ENCODE measurements at places on chromosomes 5 and 9.
A peak's percentile ranks its signal among the peaks of the same experiment; 100 is the strongest.

DNA sequence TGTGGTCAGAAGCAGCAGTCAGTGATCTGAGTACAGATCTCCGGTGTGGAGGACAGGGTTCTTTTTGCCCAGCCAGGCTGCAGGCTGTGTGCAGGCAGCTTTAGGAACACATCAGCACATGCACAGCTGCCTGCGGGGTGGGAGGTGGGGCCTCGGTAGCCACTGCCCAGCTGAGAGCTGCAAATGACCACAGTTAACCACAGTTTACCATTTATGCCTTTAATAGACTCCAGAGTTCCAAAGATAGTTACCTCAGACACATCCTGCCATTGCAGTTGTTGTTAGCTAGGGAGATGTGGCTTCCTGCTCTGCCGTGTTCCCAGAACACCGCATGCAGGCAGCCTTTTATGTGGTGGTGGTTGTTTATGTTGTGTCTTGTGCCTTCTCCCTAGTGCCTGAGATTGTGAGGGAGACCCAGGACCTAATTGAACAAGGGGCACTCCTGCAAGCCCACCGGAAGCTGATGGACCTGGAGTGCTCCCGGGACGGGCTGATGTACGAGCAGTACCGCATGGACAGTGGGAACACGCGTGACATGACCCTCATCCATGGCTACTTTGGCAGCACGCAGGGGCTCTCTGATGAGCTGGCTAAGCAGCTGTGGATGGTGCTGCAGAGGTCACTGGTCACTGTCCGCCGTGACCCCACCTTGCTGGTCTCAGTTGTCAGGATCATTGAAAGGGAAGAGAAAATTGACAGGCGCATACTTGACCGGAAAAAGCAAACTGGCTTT is 10.2 kb downstream of the EXOC3 start:
- DNase-seq = no peak

GRCh38 chr9:85594316-85594715 is 147.4 kb downstream of the AGTPBP1 start:
- DNase-seq = no peak

DNA sequence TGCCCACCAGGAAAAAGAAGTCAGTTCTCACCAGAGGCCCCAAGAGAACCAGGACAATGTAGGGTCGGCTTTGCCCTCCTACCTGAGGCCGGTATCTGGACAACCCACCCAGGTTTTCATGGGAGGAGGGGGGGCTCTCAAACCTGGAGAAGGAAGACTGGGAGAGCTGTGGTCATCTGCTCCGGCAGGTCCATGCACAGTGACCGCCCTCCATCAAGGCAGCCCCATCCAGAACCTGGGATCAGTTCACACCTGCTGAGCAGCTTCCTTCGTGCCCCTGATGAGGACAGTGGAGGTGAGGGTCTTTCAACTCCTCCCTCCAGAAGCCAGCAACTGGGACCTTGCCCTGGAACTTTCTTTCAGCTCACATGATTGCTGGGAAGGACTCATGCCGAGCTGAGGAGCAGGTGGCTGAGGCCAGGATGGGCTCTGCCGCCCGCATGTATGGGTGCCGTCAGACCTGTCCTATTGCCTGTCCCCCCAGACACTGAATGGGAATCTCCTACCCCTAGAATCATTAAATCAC is 20.8 kb upstream of the FIBCD1 start:
- no peak for DNase-seq

DNA sequence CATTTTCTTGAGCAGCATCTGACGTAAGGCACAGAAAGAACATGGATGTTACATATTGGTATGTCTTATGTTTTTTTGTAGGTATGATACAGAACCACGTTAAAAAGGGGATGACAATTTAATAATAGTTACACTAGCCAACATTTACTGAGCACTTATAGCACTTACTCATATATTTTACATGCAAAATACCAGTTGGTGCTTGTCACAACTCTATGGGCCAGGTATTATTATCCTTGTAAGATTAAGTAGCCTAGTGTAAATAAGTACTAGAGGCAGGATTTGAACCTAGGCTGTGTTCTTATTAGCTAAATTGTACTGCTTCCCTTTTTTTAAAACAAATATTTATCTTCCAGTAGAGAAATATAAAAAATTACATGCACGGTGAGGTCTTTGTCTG is 83.5 kb downstream of the RANBP17 start:
- DNase-seq = peak; percentile 36

- DNase-seq = no peak
Measured at GRCh38 chr9:91678807-91679580, 255.4 kb upstream of the NFIL3 start.

DNA sequence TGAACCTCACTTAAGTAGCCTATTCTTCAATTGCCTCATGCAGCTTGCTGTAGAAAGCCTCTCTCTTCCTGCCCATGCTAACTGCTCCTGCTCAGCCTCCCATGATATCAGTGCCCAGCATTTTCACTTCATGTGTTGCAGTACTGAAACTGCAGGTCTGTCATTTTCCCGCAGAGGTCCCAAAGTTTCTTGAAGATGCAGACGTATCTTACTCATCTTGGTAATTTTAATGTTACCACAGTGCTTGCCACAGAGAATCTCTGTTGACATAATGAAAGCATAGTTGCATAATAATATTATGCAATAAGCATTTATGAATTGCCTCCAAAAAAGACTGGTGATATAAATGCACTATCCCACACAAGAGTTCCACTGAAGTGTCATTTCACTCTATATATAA is 561.1 kb upstream of the DAP start:
- DNase-seq = no peak

DNA sequence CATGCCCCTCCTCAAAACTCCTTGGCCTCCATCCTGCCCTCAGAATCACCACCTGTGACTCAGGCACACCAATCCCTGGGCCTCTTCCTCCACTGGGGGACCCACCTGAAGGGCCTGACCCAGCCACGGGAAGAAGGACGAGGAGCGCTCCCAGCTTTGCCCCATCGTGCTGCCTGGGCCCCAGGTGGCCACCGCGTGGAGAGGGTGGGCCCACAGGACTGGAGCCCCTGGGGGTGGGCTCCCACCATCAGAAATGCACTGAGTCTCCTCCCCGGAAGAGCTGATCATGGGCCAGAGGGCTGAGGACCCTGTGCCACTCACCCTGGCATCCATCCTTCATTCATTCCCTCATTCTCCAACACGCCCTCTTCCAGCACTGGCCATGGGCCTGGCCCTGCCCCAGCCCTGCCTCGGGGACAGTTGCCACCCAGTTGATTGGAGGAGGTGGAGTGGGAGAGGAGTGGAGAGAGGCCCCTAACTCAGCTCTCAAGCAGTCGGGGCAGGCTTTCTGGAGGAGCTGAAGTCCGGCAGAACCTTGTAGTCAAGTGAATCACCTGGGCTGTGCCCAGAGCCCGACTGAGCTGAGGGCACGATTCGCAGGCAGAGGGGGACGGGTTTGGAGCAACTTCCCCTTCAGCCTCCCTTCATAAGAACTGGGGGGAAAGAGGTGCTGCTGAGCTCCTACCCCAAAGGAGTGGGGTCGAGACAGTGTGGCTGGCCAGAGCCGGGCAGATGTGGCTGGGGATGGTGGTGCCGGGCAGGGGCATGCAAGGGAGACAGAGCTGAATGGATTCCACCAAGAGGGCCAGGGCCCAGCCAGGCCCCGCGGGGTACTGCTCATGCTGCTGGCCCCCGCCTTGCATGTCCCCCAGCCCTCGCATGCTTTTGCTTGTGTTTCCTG is 29.6 kb downstream of the DNM1 start:
- DNase-seq = no peak

DNA sequence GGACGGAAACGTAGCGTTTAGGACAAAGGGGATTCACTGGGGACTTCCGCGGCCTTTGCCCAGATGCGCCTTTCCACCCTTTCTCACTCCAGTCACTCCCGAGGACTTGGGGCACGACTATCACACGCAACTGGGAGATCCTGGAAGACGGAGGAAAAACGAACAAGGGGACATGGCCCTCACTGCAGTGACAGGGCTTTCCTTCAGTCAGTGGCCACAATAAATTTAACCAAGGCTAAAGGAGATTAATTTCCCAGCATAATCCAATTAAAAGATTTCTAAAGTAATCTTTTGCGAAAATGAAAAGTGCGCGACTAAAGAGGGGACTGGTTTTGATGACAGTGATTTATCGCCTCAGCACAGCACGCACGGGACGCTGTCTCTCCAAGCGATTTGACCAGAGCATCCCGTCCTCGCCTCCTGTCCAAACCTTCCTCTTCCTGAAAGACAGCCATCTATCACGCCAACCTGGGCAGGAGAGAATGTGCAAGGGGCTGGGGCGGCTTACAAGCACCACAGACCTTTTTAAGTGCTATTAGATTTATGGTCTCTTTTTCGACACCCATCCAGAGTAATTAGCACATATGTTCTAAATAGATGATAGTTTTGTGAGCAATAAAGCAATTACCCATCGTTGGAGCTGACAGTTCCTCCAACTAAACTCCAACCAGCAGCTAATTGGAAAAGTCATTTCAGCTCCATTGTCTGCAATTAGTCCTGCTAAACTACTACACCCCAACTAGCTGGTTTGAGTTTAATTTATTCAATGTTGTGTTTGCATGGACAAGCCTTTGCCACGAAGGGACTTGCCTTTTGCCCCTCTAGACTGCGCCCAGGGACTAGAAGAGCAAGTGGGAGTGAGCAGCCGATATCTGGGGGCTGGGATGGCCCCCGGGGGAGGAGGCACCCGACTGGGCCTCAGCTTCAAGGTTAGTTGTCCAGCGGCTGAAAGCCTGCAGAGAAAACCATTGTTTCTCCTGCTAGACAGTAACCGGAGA is 7.4 kb downstream of the NR2F1-AS1 start:
- no peak for DNase-seq

DNA sequence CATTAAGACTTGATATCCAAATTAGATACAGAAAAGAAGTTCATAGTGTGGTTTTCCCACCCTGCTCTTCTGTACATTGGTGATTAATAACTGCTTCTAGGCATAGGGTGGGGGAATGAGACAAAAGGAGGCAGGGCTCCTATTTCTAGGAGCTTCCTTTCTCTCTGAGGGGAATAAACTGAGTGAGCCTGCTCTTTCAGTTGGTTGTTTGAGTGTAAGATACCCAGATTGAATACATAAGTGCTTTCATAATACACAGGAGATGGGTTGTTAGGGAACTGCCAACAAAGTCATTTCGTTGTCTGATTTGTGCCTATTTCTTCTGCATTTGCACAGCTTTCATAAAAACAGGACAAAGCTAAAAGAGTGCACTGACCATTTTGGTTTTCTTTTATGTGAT is 48.9 kb upstream of the TTC23L start:
- no peak for DNase-seq

GRCh38 chr5:123819386-123819785 is 307.4 kb downstream of the CSNK1G3 start:
- DNase-seq = peak; percentile 26

DNA sequence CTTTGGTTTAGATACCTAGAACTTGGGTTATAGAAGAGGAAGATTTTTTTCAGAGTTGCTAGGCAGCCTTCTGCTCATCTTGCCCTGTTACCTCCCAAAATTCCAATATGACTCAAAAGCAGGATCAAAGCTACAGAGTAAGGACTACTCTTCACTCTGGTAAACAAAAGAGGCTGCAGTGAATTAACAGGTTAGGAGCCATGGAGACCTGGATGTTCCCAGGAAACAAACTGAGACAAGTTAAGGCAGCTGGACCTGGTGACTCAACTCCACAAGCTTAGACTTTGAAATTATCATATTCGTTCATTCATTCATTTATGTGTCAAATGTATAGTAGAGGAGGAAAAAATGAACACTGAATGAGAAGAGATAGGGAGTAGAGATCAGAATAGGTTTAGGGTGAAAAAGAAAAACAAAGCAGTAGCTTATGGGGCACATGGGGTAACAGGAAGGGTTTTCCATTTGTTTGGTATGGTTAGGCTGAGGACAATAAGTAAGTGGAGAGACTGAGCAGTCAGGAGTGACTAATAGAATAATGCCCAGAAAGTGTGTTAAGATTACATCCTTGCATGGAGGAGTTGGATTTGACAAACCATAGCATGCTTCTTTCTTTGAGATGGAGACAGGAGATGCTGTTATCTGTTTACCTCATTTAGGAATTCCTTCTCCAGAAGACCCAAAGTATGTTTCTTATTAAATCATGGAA is 464.0 kb upstream of the ZNF608 start:
- DNase-seq = peak; percentile 76

GRCh38 chr5:79069488-79070349 is at the start of the genes BHMT2 and DMGDH:
Gene BHMT2 (plus strand): TSS chr5:79069767. CDS start chr5:79069783, 16 bp downstream.
Gene DMGDH (minus strand): TSS chr5:79069674. CDS start chr5:79069620, 54 bp downstream.
- DNase-seq = peak; percentile 92
